ENCODE measurements at places on chromosomes 7 and 10. TPM values are rescaled to one million over a fixed set of nuclear protein-coding genes. Genes with fewer than 3 reads are reported as not detected.

CASP2 gene
- total RNA-seq, result 15.7 TPM

ARHGAP19 gene
- total RNA-seq, result 9.2 TPM

OR6V1 gene
- total RNA-seq, result not detected

PKD2L1 gene
- total RNA-seq, result not detected

TUBB8 gene
- not detected for total RNA-seq

ZNF804B gene
- total RNA-seq, result not detected

HTR5A gene
- not detected for total RNA-seq

PRSS37 gene
- total RNA-seq, result not detected

VPS37D gene
- 2.6 TPM for total RNA-seq

TMEM130 gene
- total RNA-seq, result not detected

C7orf57 gene
- total RNA-seq, result 0.21 TPM

GSTO2 gene
- 41.8 TPM for total RNA-seq

DPY19L1 gene
- total RNA-seq, result 14.1 TPM

HHEX gene
- 0.43 TPM for total RNA-seq

GCC1 gene
- total RNA-seq, result 30.6 TPM

INA gene
- total RNA-seq, result not detected

FFAR4 gene
- not detected for total RNA-seq

KEL gene
- total RNA-seq, result 0.72 TPM

CDHR1 gene
- total RNA-seq, result 4.0 TPM

NHLRC2 gene
- total RNA-seq, result 12.8 TPM

ITGB1 gene
- total RNA-seq, result 901 TPM

CTAGE6 gene
- total RNA-seq, result under 0.01 TPM

SPACDR gene
- 0.85 TPM for total RNA-seq

UNC5B gene
- 64.6 TPM for total RNA-seq

OPALIN gene
- total RNA-seq, result not detected

IMPDH1 gene
- 66.0 TPM for total RNA-seq

DNAJC12 gene
- 1.7 TPM for total RNA-seq

RBM33 gene
- 11.1 TPM for total RNA-seq

MYL10 gene
- not detected for total RNA-seq

AGAP5 gene
- 0.96 TPM for total RNA-seq

RNF133 gene
- total RNA-seq, result not detected

OR2A1 gene
- not detected for total RNA-seq

ANKRD1 gene
- total RNA-seq, result 0.21 TPM

H2BK1 gene
- total RNA-seq, result not detected

PCLO gene
- total RNA-seq, result 0.48 TPM

MYO1G gene
- total RNA-seq, result under 0.01 TPM

PNLIPRP3 gene
- total RNA-seq, result 13.0 TPM

MEST gene
- 12.0 TPM for total RNA-seq

ATOH7 gene
- not detected for total RNA-seq

IL6 gene
- total RNA-seq, result 23.1 TPM

FRMD4A gene
- total RNA-seq, result 2.3 TPM

ANKRD22 gene
- 9.2 TPM for total RNA-seq

NPFFR1 gene
- not detected for total RNA-seq

ALKBH4 gene
- total RNA-seq, result 15.9 TPM

NODAL gene
- total RNA-seq, result not detected

CALML3 gene
- total RNA-seq, result 2.7 TPM

KCNIP2 gene
- not detected for total RNA-seq

TAC1 gene
- 2.9 TPM for total RNA-seq

ADGRA1 gene
- total RNA-seq, result not detected

PLEKHS1 gene
- under 0.01 TPM for total RNA-seq

AKR1C3 gene
- 246 TPM for total RNA-seq

ZNF425 gene
- 3.1 TPM for total RNA-seq

ECHDC3 gene
- total RNA-seq, result 12.5 TPM

FAM25C gene
- not detected for total RNA-seq

AGR3 gene
- not detected for total RNA-seq

CELF2 gene
- 1.5 TPM for total RNA-seq
